ENCODE measurements at places on chromosomes 7 and 10. TPM values are rescaled to one million over a fixed set of nuclear protein-coding genes. Genes with fewer than 3 reads are reported as not detected.

Gene LAMB4
- total RNA-seq: 295 TPM

Gene ANKRD7
- not detected for total RNA-seq

Gene VSTM2A
- not detected for total RNA-seq

Gene GCK
- not detected for total RNA-seq

Gene ABCB4
- total RNA-seq: 1.6 TPM

Gene IFIT3
- 1.5 TPM for total RNA-seq

Gene CUL2
- total RNA-seq: 18.3 TPM

Gene DNAJC1
- total RNA-seq: 65.1 TPM

Gene KMT2C
- 61.2 TPM for total RNA-seq

Gene COPG2
- 17.9 TPM for total RNA-seq

Gene UCN3
- not detected for total RNA-seq

Gene BCAP29
- 36.9 TPM for total RNA-seq

Gene LRRD1
- not detected for total RNA-seq

Gene PGAM2
- total RNA-seq: not detected

Gene LLCFC1
- total RNA-seq: not detected

Gene LIPF
- total RNA-seq: not detected

Gene XPNPEP1
- 106 TPM for total RNA-seq

Gene BICC1
- 2.4 TPM for total RNA-seq
